ENCODE measurements at places on chromosomes 6 and 20. TPM values are rescaled to one million over a fixed set of nuclear protein-coding genes. Genes with fewer than 3 reads are reported as not detected.

DNA sequence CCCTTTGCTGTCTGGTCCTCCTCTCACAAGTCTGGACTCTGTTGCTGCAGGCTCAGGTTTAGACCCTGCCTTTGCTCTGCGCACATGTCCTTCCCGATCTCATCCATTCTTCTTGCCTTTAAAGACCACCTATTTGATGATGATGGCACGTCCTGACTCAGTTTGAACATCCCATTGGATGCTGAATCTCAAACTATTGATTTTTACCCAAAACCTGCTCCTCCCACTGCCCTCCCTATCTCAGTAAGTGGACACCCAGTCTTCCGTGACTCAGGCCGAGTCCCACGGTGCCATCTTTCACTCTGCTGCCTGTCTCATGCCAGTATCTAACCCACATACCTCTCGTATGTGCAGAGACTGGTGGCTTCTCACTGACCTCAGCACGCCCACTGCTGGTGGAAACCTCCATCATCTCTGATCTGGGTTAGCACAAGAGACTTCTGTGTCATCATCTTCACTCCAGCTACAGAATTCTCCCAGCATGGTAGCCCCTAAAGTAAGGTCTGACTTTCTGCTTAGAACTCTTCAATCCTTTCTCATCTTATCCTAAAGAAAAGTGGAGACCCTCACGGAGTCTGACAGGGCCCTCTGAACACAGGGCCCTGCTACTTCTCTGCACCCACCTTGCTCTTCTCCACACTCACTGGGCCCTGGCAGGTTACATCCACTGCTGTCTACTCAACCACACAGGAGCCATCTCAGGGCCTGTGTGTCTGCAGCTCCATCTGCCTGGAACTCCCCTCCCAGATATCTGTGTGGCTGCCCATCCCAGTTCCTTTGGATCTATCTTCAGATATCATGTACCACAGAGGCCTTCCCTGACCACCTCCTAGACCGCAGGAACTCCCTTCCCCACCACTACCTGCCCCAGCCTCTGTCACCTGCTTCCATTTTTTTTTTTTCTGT lies 387.1 kb upstream of the AGPAT4 start:
- no peaks in the 10 kb centered on the region for H3K27me3 ChIP-seq
- no peak overlapping the region for H3K27ac ChIP-seq
- H3K4me1 ChIP-seq, result no peaks in the 10 kb centered on the region
- DNase-seq, result no peak
- H3K36me3 ChIP-seq, result no peaks in the 10 kb centered on the region

- H3K4me3 ChIP-seq, result no peak overlapping the region
- H3K36me3 ChIP-seq, result no peaks in the 10 kb centered on the region
- no peaks in the 10 kb centered on the region for H3K27me3 ChIP-seq
- H3K27ac ChIP-seq, result no peak overlapping the region
- H3K4me1 ChIP-seq, result no peaks in the 10 kb centered on the region
These were observed 232.4 kb upstream of the RSPO3 start for GRCh38 chr6:126886106-126886505.

GRCh38 chr20:8990770-8991169 lies 78.1 kb upstream of the PLCB4 start:
- no peaks in the 10 kb centered on the region for H3K4me1 ChIP-seq
- no peak overlapping the region for H3K27ac ChIP-seq
- no peaks in the 10 kb centered on the region for H3K27me3 ChIP-seq
- no peak overlapping the region for H3K4me3 ChIP-seq
- H3K36me3 ChIP-seq, result no peaks in the 10 kb centered on the region
- no peak for DNase-seq

DNA sequence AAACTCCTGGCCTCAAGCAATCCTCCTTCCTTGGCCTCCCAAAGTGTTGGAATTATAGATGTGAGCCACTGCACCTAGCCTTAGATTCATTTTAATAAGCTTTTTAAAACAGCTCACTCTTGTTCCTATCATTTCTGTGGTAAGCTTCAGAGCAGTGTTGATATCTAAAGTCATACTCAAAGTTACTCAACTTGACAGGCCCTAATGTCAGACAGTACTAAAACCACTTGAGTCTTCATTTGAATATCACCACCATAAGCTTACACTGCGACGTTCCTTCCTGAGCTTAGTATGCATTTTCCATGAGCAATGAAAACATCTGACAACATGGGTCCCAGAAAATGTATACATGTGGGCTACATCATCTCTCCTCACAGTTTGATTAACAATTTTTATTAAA lies 6.0 kb downstream of the FUCA2 start:
- no peak overlapping the region for H3K27ac ChIP-seq
- H3K4me1 ChIP-seq, result no peaks in the 10 kb centered on the region
- no peaks in the 10 kb centered on the region for H3K27me3 ChIP-seq
- H3K4me3 ChIP-seq, result no peak overlapping the region
- no peaks in the 10 kb centered on the region for H3K36me3 ChIP-seq

GRCh38 chr6:41042226-41043055 lies at the start of gene TSPO2:
Gene TSPO2, plus strand, starts transcription at chr6:41042467. Its CDS starts 519 bp downstream, at chr6:41042986.
- H3K27ac ChIP-seq, result no peak within 1 kb of the TSS
- H3K36me3 ChIP-seq, result no peaks in the 10 kb centered on the region
- no peak for DNase-seq
- no peaks in the 10 kb centered on the region for H3K4me1 ChIP-seq

The BACH2 gene
- total RNA-seq, result 13.8 TPM

The PSMB1 gene
- 190 TPM for total RNA-seq

- H3K4me1 ChIP-seq, result no peaks in the 10 kb centered on the region
- H3K36me3 ChIP-seq, result no peaks in the 10 kb centered on the region
- H3K27ac ChIP-seq, result no peak overlapping the region
- H3K4me3 ChIP-seq, result no peak overlapping the region
These were observed 40.4 kb upstream of the GFRAL start for GRCh38 chr6:55286824-55287223.

DNA sequence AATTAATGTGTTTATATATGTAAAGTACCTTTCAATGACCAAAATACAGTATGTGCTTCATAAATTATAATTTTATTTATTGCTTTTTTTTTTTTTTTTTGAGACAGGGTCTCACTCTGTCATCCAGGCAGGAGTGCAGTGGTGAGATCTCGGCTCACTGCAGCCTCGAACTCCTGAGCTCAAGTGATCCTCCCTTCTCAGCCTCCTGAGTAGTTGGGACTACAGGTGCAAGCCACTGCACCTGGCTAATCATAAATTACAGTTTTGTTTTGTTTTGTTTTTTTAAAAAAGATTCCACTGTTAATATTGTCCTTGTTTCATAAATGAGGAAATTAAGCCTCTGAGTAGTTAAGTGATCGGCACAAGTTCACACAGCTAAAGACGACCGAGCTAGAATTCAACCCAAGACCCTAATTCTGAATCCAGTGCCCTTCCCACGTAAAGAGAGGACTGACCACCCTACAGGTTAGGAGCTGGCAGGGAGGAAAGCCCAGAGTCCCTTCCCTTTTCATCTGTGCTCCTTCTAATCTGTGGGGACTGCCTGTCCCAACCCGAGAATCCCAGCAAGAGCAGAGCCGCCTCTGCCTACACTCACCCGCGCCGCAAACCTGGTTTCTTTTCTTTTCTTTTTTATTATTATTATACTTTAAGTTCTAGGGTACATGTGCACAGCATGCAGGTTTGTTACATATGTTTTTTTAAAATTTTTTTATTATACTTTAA lies 8.5 kb upstream of the GDF5 start:
- H3K27me3 ChIP-seq, result no peaks in the 10 kb centered on the region
- H3K4me1 ChIP-seq, result no peaks in the 10 kb centered on the region
- H3K27ac ChIP-seq, result no peak overlapping the region
- DNase-seq, result no peak
- H3K4me3 ChIP-seq, result peak overlapping the region; percentile 19

- H3K27me3 ChIP-seq, result peaks cover 24% of the 10 kb centered on the region
- no peaks in the 10 kb centered on the region for H3K4me1 ChIP-seq
- DNase-seq, result no peak
- no peaks in the 10 kb centered on the region for H3K36me3 ChIP-seq
These were observed 59.2 kb upstream of the SLC32A1 start for GRCh38 chr20:38665094-38665493.

The ENPP5 gene
- total RNA-seq, result 2.2 TPM

DNA sequence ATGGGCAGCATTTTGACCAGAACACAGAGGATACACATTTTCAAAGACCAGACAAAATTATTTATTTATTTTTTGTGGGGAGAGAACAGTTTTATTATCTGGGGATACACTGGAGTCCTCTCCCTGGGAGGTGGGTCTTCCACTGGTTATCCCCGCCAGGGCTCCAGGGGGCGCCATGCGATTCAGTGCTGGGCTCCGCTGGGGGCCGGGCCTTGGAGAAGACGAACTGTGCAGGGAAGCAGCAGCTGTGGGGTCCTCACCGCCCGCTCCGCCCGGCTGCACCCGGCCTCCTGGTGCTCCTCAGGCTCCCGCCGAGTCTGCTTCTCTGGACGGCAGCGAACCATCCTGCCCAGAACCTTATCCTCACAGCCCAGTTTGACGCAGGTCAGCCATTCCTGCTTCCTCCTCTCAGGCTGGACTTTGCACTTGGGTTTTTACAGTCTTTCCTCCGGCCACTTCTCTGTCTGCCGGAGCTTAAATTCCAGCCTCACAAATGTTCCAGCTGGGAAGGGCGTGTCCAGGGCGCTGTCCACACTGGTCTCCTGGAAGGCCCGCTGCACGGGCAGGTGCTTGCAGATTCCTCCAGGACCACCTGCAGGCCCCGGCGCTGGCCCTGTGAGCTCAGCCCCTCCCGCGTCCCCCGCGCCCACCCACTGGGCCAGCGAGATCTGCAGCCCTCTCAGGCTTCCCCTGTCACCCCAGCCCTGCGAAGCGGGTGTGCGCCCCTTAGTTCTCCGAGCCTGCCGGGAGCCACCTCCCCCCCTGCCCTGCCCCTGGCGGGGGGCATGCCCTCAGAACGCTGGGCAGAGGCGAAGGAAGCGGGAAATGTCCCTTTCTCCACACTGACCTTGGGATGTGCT lies 1830.0 kb upstream of the DEFB115 start:
- peaks cover 9% of the 10 kb centered on the region for H3K27me3 ChIP-seq
- no peak for DNase-seq
- peak overlapping the region; percentile 15 for H3K4me3 ChIP-seq
- H3K4me1 ChIP-seq, result no peaks in the 10 kb centered on the region

GRCh38 chr20:13397300-13397724 lies 176.2 kb downstream of the ISM1 start:
- H3K27ac ChIP-seq, result no peak overlapping the region
- H3K4me1 ChIP-seq, result no peaks in the 10 kb centered on the region
- no peak overlapping the region for H3K4me3 ChIP-seq
- DNase-seq, result no peak
- no peaks in the 10 kb centered on the region for H3K27me3 ChIP-seq

Data from breast epithelium (tissue), 4 donors.